ENCODE measurements at places on chromosomes 1 and 21.

DNA sequence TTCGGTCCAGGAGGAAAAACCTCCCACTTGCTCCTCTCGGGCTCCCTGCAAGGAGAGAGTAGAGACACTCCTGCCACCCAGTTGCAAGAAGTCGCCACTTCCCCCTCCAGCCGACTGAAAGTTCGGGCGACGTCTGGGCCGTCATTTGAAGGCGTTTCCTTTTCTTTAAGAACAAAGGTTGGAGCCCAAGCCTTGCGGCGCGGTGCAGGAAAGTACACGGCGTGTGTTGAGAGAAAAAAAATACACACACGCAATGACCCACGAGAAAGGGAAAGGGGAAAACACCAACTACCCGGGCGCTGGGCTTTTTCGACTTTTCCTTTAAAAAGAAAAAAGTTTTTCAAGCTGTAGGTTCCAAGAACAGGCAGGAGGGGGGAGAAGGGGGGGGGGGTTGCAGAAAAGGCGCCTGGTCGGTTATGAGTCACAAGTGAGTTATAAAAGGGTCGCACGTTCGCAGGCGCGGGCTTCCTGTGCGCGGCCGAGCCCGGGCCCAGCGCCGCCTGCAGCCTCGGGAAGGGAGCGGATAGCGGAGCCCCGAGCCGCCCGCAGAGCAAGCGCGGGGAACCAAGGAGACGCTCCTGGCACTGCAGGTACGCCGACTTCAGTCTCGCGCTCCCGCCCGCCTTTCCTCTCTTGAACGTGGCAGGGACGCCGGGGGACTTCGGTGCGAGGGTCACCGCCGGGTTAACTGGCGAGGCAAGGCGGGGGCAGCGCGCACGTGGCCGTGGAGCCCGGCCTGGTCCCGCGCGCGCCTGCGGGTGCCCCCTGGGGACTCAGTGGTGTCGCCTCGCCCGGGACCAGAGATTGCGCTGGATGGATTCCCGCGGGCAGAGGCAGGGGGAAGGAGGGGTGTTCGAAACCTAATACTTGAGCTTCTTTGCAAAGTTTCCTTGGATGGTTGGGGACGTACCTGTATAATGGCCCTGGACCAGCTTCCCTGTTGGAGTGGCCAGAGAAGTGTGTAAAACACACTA, 45.3 kb downstream of the MRPL39 start:
- DNase-seq: no peak

- no peak for DNase-seq
Observed at GRCh38 chr1:90564164-90564563, 152.9 kb downstream of the BARHL2 start.

DNA sequence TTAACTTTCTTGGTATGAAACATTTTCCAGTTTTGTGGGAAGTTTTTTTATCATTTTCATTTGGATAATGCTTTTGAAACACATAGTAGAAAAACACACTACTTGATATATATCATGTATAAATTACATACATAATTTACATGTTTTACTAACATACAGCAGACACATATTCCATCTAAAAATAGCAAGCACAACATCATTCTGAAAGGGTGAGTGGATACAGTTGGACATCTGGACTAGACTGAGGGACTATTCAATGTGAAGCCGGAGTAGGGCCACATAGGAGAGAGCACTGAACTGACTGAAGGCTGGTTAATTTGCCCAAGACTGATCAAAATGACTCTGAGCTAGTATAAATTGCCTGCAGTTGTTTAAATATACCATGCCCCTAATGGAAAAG, 11.7 kb downstream of the CDKN2C start:
- no peak for DNase-seq

DNA sequence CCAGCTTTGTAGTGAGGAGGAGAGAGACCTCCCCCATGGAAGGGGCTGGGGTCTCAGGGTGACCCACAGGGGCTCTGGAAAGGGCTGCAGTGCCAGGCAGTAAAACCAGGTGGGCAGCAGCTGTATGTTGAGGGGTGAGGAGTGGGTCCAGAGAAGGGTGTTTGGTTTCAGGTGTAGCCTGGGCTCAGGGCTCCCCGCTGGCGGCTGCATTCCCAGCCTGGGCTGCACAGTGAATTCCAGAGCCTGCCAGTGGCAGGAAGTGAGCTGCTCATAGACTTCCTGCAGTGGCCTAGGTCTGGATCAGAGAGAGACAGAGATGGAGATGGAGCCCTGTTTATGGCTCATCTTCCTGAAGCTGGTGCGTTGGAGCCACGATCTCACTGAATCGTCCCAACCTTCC, 356.4 kb downstream of the PTPRU start:
- no peak for DNase-seq

DNA sequence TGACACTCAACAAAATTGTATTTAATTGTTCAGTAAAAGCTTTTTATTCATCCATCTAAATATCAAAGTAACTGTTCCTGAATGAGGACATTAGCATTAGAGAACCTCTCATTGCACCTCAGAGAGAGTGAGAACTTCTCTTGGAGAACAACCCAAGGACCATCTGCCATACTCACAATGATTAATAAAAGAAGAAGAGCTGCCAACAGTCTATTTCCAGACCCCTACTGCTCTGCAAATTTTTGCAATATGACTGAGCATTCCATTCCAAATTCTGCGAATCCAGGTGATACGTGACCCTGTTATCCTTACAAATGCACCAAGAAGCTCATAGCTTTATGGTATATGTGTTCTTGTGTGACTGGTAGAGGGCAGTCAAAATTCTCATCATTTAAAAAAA, 422.5 kb downstream of the NEGR1 start:
- DNase-seq: no peak

DNA sequence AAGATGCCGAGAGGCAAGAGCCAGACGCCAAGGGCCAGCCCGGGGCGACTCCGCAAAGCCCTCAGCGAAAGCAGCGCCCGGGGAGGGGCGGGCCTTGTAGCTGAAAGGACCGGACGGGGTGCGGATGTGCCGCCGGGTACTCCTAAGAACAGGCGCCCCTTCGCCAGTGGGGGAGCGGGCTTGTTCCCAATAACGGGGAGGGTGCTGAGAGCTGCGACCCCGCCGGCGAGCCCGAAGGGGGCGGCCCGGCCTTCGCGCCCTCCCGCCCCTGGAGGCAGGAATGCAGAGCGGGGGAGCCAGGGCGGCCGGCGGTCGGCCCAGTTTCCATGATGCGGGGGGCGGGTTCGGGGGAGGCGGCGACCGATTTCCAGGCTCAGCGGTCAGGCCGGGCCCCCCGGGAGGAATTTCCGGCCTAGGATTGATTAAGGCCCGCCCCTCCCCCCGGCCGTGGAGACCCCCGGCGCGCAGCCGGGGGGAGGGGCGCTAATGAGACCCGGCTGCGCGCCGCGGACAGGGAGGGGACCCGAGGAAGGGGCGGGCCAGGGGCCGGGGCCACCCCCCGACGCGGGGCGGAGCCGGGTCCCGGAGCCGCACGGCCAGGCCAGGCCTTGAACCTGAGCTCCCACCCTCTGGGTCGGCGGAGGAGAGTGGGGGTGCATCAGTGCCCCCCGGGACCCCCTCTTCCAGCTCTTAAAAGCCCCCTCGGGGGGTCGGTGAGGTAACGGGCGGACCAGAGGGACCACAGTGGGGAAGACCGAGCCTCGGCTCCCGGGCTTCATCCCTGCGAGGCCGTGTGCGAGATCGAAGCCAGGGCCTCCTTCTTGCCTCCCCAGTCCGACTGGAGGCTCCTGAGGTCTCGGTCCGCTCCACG, 898 bp upstream of the TMEM200B start:
- peak; percentile 58 for DNase-seq

- DNase-seq: no peak
Observed at GRCh38 chr1:40226192-40226591, 21.5 kb upstream of the TMCO2 start.

GRCh38 chr1:14994841-14995437, 158.6 kb upstream of the TMEM51 start:
- DNase-seq: no peak

DNA sequence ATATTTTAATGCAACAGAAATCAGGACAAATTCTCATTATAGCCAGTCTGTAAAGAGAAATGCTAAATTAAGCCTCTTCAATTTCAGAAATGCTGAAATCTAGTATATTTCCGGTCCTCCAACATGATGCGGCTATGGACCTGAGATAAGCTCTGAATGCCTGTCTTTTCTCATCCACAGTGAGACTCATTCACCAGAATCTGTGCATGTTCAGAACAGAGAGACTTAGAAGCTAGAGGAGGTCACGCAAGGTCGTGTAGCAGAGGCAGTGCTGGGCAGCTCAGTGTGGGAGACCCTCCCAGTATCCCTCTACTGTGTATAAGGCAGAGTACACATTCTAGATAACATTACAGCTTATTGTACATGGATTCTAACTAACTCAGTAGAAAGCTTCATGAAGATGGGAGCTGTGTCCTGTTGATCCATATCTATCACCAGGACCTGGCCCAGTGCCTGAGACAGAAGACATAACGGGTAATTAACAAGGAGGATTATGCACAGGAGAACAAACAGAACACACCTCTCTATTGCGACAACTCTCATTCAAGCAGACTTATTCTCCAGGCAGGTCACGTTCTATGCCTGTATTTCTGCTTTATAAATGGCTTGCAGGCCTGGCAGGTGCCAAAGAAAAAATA, 97.0 kb upstream of the COA6 start:
- no peak for DNase-seq

DNA sequence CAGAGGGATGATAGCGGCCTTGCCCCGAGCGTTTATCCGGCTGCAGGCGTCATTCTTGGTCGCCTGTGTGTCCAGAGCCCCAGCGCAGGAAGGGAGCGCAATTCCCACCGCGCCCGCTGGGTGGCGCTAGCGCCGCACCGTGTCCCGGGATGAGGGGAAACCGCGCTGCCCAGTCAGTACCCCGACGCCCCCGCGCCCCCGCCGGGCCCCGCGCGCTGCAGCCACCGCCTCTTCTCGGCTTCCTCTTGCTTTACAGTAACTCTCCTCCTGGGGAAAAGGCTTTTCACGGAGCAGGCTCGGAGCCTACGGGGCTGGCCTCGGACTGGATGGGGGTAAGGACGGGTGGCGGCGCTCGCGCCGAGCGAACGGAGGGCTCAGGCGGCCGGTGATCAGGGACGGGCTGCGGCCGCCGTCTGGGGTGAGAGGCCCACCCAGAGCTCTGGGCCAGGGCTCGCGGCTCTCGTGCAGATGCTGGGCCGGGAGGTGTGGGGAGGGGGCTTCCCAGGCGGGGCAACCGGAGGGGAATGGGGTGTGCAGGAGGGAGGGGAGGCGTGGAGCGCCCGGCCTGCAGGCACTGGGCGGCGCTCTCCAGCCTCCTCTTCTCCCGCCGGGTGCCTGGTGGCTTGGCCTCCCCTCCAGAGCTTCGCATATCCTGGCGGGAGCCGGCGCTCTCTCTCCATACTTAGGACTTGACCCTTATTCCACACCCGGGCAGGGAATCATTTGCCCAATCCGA, 29.8 kb downstream of the TEX35 start:
- DNase-seq: no peak

DNA sequence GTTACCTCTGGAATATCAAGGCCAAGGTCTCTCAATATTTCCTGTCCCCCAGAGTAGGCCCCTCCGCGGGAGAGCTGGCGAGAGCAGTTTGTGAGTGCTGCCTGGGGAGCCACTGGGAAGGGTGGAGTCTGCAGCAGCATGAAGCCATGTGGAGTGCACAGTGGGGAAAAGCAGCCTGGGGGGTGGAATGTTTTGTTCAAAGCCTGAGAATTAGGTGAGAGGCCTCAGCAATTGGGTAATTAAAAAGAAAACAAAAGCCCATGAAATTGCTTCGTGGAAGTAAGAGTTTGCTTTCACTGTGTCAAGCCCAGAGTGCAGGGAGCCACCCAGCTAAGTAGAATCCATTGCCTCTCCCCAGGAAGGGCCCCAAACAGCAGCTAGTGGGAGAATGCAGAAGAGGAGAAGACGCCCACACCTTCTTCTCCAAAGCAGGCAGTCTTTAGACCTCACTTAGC, 30.2 kb upstream of the DISC1 start:
- DNase-seq: no peak

DNA sequence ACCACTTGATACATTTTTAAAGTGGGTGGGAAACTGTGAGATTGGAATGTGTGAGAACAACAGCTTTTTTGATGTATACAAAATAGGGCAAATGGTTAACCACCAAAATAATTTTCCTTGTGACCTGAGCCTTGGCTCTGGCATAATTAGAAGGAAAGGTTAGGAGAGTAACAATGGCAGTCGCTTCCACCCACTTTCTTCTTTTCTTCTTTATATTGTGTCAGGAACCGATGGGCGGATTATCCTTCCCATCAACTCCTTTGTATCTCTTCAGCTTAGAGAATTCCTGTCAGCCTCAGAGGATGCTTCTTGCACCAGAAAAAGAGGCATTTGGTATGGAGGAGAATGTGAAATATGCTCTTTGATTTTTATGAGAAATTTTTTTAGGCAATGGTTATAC, 90.6 kb downstream of the SDCCAG8 start:
- DNase-seq: no peak

DNA sequence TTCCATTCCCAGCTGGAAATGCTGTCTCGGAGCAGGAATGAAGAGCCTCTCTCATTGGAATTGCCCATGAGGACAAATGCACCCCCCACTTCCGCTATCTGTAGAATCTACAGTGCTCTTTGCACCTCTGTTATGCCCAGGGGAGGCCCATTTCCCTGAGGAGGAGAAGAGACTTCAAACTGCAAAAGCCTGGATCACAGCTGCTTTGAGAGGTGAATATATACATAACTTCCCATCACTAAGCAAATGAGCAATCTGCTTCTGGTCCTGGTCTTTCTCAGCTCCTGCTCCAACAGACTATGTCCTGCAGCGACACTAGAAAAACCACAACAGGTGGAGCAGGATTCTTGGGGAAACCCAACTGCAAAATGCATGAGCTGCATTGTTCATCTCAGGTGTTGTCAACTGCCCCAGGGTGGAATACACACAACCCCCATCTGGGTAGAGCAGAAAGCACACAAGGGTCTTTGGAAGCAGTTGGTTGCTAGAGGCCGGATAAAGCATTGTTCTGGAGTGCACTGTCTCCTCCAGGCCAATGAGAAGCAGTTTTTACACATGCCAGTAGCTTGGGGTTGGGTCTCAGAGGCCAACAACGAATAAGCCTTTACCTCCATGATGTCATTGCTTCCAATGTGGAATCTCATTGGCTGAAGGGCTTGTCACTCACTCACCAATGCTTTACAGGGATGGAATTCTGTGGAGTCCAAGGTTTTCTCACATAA, 67.7 kb upstream of the RAB4A start:
- no peak for DNase-seq

- DNase-seq: no peak
Observed at GRCh38 chr1:181083842-181084605, 4.5 kb upstream of the IER5 start.

GRCh38 chr1:184387069-184387475, 243 bp downstream of the C1orf21 start:
- DNase-seq: no peak

GRCh38 chr1:202018468-202019234, 8.3 kb downstream of the ELF3 start:
- DNase-seq: no peak

GRCh38 chr1:228216371-228217320, 8.8 kb downstream of the OBSCN start:
- no peak for DNase-seq

DNA sequence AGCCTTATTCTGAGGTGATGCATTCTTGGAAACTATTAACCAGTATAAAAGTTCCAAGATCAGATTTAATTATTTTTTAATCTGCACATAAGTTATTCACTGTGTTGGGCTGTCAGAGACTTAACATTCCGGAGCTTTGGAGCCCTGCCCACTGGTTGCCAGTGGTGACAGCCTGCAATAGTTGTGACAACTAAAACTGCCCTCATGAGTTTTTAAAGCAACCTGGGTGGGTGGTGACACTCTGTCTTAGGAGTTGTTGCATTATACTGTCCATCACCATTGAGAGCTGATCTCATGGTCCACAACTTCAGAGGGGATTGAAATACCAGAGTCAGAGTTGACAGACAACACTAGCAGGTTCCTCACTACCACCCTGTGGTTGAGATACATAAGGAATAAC, 653.9 kb upstream of the USP24 start:
- DNase-seq: no peak
